Eye (tissue), 1 donor: ENCODE measurements at places on chromosomes 2 and 18.

- no peak for DNase-seq
Measured at GRCh38 chr18:61982475-61982874, 89.7 kb upstream of the RNF152 start.

DNA sequence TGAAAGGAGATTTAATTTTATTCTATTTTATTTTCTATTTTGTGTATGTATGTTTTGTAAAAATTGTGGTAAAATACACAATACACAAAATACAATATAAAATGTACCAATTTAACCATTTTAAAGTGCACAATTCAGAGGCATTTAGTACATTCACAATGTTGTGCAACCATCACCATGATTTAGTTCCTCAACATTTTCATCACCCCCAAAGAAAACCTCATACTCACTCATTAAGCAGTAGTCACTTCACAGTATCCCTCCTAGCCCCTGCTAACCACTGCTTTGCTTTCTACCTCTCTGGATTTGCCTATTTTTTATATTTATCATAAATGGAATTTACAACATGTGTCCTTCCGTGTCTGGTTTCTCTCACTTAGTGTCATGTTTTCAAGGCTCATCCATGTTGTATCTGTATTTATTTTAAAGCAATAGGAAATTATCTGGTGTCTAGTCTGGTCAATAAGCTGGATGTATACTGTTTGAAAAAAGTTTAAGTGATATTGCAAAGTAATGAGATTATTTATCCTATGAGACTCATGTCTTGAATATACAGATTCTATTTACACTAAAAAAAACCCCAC, 77.9 kb upstream of the GLS start:
- no peak for DNase-seq

GRCh38 chr2:82879803-82880202, 1579.3 kb downstream of the SUCLG1 start:
- no peak for DNase-seq

GRCh38 chr2:172627181-172627580, 71.3 kb downstream of the PDK1 start:
- no peak for DNase-seq

- peak; percentile 63 for DNase-seq
Measured at GRCh38 chr2:161946489-161947107, 127.4 kb downstream of the DPP4 start.
